ENCODE measurements at places on chromosomes 7 and 10.

GRCh38 chr7:157719008-157719682 lies 382.3 kb downstream of the DNAJB6 start:
- DNase-seq = no peak

GRCh38 chr10:62264126-62264525 lies 4.5 kb downstream of the RTKN2 start:
- no peak for DNase-seq

DNA sequence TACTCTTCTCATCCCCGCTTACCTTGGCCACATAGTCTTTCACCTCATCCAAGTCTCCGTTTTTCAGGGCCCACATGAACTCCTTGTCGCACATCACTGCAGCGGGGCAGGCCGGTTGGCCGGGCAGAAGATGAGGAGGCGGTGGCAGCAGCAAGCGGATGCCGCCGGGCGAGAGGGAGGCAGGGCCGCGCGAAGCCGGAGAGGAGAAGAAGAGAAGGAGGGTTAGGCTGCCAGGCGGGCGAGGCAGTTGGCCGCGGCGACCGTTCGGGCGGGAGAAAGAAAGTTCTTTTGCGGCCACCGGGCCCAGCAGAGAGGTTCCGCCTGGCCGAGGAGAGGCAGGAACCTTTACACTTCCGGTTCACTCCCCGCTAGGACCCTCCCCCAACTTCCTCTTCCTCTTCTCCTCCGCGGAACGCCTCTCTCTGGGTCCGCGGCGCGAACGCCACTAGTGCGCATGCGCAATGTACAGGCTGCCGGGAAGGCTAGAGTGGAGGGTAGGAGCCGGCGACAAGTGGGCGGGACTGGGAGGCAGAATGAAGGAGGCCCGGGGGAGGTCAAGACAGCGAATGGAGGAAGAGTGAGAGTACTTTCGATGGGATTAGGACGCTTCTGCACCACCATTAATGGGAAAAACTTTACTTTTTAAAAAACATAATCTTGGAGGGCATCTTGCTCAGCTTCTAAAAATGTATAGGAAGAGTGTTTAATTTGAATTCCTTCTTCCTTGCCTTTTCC lies at the start of gene MTPN:
Gene MTPN, minus strand, starts transcription at position 353 of the 735 bp plus-strand sequence. Its CDS starts 259 bp downstream, at position 94.
- peak; percentile 99 for DNase-seq

- no peak for DNase-seq
Measured at GRCh38 chr7:122430710-122431109, 126.2 kb upstream of the FEZF1 start.

GRCh38 chr10:125055446-125055845 lies 104.9 kb downstream of the CTBP2 start:
- DNase-seq = no peak

DNA sequence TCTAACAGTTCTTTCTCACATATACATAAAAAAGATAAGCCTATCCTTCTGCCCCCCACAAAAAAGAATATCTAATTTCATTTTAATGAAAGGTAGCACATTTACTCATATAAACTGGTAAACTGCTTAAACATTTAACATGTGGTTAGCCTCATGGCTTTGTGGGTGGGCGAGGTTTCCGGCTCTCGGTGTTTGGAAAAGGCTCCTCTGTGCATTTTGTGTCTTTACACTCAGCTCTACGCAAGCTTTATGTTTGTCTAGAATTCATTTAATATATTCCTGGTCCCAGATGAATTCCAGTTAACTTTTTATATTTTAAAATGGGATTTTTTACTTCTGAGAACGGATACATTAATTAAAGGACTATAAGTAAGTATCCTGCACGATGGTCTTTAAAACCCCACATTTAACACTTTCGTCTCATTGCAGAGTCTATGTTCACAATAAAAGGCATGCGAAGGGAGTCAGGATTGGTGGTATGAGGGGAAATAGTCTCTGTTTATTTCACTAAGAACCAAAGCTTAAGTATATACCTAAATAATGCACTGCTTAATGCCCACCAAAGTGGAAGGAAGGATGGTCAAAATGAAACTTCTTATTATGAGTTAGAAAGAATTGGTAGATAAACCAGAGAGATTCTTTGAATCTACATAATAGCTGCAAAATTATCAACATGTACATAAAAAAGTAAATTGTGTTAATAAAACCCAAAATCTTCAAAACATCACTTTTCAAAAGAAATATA lies 197.2 kb downstream of the CRPPA start:
- DNase-seq = no peak

DNA sequence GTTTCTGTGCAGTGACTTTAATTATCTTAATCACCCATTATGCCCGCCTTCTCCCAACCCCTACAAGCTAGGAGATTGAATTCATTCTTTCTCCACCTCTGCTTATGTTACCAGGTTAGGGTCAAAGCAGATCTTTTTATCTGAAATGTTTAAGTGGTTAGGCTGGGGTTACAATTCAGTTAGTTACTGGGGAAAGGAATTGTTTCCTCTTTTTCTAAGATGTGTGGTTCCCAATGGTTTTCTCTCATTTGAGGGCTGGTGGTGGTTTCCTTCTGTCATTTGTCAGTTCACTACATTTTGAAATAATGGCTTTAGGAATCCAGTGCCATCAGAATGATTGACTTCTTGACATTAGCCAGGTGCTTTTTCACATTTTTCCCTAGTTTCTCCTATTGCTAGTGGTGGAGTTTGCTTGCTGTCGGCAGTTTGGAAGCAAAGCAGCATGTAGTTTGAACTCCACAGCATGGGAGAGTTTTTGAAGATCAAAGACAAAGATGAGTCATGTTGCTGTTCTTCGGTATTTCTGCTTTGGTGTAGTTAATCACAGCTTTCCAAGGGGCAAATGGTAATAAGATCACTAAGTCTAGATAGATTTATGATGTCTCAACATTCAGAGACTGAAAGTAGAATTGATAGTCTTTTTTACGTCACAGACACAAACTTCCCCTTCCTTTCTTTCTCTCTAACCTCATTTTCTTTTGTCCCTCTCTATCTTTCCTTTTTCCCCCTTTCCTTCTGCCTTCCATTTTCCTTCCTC lies 168.2 kb downstream of the SND1 start:
- DNase-seq = no peak
